Femur (tissue), 1 donor: ENCODE measurements at places on chromosomes 16 and 17.

DNA sequence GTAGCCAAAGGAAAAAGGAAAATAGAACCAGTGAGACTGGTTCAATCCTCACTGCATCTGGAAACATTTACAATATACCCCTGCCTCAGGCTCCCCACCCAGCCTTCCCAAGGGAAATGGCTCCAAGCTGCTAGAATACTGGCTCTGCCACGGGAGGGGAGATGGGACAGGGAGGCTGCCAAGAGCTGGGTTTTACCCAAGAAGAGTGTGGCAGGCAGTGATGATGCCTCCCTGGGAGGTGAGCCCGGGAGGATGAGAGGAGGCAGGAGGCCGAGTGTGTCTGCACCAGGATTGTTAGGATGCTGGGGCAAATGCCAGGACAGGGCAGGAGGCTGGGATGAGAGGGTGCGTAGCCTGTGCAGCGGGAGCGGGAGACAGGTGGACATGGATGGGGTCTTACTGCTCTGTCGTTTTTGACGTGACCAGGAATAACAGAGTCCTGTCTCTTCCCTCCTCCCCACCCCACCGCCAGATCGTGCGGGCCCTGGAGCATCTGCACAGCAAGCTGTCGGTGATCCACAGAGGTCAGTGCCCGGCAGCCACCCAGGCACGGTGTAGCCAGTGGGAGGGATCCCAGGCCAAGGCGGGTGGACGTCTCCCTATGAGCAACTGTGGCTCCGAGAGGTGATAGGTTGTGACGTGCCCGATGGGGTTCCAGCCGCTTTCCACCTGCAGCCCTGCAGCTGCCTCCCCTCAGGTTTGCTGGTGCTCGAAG, 18.4 kb downstream of the MAP2K3 start:
- peak; percentile 24 for DNase-seq

DNA sequence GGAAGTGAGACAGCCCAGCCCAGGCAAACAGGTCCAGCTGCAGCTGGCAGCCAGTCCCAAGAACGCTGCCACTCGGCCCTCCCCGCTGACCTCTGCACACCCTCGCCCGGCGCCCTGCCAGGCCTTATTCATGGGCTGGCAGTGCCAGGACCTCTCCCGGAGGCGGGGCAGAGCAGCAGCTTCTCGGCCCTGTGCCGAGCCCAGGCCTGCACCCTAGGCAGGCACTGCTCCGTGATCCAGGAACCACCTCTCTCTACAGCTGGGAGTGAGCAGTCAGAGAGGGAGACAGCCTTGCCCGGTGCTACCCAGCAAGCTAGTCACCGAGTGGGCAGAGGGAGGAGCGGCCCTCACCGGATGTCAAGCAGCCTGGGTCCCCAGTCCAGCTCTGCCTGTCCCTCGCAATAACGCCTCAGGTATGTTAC, 79.9 kb upstream of the CBX4 start:
- peak; percentile 89 for DNase-seq

DNA sequence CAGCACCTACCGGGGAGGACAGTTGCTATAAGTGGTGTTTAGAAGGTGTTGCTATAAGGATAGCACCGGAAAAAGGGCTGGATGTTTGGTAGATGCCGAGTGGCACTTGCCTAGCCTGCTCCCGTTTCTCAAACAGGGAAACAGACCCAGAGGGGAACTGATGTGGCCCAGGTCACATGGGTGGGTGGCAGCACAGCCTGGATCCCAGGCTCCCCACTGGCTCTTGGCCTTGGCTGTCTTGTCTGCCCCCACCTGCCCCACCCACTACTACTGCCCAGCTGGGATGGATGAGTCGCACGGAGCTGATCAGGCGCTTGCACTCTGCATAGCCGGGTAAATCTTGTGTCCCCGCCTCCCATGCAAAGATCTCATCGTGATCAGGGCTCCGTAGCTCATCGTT, 7.2 kb downstream of the SMTNL2 start:
- DNase-seq = no peak

GRCh38 chr17:50828508-50829170, 6.7 kb upstream of the WFIKKN2 start:
- DNase-seq = no peak

DNA sequence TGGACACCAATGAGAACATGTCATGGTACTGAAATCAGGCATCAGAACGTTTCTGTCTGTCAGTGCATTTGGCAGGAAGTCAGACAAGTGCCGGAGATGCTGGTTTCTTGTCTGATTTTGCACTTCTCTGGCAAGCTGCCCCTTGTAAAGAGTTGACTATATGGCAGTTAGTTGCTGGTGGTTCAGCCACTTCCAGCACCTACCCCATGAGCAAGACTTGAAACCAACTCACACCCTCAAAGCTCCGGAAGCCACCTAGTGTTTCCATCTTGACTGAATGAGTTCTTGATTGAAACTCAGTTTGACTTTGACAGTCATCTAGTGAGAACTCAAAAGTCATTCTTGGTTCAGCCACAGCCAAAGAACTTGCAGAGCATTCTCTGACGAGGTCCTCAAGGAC, 225.1 kb downstream of the SPECC1 start:
- DNase-seq = no peak

DNA sequence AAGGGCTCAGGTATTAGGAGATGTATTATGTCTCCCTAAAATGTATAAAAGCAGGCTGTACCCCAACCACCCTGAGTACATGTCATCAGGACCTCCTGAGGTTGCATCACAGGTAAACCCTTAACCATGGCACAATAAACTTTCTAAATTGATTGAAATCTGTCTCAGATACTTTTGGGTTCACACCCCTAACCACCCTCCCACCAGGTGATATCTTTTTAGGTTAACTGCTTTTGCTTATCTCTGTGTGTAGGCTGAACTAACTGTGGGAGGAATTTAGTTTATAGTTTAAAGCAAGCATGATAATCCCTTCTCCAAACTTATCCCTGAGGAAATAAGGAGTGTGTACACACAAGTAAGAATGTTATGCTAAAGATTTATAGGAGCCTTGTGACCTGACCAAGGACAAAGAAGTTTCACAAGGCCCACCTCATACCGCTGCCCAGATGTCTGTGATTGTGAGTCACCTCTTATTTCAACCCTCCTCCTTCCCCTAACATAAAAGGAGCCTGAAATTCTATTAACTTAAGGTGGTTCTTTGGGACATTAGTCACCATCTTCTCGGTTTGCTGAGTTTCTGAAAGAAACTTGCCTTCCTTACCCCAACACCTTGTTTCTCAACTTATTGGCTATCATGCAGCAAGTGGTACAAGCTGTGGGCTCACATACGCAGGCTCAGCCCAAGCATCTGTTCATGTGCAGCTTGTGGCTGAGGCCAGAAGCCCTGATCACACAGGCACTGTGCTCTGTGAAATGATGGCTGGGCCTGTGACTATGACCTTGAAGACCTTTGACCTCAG, 11.3 kb downstream of the PRSS22 start:
- DNase-seq = no peak

GRCh38 chr16:58123896-58124600, 5.1 kb downstream of the CFAP20 start:
- no peak for DNase-seq

DNA sequence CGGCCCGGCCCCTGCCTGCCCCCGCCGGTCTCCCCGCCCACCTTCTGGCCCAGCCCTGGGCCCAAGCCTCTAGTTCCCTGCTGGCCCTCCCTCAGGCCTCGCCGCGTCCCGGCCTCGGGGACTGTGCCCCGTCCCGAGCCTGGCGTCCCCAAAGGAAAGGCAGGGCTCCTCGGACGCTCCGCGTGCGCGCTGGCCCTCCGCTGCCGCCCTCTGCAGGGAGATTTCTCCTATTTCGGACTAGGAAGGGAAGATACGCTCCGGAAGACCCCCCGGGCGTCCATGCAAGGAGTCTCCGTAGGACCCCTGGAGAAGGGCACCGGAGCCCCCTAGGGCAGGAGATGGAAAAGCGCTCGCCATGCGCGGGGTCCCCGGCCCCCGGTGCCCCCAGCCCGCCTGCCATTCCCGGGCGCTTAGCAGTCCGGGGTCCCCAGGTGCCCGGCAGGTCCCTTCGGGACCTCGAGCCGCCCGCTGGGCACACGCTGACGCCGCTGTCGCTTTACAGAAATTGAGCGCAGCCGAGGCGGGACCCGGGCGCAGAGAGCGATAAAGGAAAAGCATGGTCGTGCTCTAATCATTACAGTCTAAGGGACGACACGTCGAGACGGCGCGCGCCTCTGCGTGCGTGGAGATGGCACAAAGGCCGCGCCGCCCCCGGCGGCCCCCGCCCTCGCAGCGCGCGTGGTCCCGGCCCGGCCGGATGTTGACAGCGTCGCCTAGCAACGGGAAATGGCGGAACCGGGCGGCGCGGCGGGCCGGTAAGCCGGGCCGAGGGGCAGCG, at the start of gene CCDC40:
CCDC40 (plus strand) TSS at position 706 of the 778 bp plus-strand sequence; CDS start at position 727, 21 bp downstream.
- peak; percentile 90 for DNase-seq

DNA sequence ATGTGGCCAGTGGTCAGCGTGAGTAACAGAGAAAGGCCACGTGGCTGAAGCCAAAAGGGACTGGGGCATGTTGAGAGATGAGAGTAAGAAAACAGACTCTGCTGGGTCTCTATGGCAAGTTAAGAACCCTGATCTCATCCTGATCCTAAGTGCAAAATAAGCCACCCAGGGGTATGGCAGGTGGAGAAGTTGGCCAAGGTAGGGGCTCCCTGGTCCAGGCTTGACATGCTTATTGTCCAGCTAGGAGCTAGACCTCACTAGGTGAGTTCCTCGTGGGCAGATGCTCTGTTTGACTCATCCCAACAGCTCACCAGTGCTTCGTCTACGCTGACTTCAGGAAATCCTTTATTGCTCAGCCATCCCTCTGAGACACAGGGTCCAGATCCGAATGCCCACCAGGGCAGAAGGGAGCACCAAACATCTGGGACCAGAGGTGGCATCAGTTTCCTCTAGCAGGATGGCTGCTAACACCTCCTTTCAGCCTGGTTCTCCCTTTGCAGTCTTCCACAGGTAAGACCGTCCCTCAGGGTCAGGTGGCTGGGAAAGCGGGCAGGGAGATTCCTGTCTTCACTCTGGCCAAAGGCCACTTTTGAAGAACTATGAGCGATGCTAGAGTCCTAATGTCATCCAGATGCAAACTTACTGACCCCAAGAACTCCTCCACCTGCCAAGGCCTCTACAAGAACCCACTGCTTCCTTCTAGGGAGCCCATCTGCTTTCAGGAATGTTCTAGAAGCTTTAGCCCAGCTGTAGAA, 99.5 kb downstream of the CDYL2 start:
- DNase-seq = no peak

DNA sequence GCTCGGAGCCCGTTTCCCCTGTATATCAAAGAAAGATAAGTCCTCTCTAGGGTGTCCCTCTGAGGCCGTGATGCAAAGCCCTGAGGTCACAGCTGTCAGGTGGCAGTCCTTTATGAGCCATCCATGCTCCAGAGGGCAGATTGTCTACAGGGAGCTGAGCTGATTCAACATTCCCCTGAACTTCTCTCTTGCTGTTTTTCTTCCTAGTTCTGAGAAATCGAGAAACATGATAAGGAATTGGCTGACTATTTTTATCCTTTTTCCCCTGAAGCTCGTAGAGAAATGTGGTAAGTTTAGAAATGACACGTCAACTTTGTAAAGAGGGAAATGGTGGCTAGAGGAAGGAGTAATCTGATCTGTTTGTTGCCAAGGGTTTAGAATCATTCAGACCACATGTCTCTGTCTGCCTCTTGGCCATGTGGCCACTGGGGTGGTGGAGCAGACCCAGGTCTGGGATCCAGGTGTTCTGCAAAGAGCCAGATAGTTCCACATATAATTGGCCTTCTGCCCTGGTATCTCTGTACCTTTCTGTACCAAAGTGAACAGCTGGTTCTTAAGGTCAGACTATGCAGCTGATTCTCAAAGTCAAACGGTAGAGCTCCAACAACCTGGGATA, 3.5 kb downstream of the CTNS start:
- DNase-seq = no peak

GRCh38 chr17:78585006-78585630, 7.9 kb upstream of the DNAH17 start:
- no peak for DNase-seq

GRCh38 chr17:74117999-74118421, 85.5 kb upstream of the RPL38 start:
- no peak for DNase-seq

DNA sequence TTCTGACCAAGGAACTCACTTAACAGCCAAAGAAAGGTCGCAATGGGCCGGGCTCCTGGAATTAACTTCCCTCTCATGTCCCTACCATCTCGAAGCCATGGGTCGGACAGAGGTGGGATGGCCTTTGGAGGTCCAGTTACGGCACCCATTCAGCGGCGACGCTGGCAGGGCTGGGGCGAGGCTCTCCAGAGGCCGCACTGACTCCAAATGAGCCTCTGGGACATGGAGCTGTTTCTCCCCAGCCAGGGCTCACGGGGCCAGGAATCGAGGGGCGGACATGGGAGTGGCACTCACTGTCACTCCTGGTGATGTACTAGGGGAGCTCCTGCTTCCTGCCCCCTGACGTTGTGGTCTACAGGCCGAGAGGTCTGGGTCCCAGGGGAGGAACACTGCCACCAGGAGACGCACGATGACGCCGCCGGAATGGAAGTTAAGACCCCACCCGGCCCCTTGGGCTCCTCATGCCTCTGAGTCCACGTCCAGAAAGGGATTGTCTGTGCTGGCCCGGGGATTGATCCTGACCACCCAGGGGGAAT, 60.7 kb upstream of the METRNL start:
- no peak for DNase-seq

GRCh38 chr17:66526827-66527226, 224.4 kb downstream of the PRKCA start:
- DNase-seq = no peak

DNA sequence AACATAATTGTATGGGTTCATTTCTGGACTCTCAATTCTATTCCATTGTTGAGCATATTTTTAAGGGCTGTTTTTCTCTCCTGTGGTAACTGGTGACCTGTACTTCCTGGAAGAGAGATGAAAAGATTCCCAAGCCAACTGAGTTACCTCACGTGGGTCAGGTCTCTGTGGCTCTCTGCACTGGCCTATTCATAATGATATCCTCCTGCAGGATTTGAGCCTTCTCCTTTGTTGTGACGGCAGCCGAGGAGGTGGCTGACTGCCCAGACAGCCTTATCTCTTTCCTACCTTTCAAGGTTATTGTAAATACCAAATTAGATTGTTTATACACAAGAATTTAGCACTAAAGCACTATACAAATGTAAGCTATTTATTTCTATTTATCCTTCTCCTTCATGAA, 2.7 kb upstream of the ACE start:
- no peak for DNase-seq

DNA sequence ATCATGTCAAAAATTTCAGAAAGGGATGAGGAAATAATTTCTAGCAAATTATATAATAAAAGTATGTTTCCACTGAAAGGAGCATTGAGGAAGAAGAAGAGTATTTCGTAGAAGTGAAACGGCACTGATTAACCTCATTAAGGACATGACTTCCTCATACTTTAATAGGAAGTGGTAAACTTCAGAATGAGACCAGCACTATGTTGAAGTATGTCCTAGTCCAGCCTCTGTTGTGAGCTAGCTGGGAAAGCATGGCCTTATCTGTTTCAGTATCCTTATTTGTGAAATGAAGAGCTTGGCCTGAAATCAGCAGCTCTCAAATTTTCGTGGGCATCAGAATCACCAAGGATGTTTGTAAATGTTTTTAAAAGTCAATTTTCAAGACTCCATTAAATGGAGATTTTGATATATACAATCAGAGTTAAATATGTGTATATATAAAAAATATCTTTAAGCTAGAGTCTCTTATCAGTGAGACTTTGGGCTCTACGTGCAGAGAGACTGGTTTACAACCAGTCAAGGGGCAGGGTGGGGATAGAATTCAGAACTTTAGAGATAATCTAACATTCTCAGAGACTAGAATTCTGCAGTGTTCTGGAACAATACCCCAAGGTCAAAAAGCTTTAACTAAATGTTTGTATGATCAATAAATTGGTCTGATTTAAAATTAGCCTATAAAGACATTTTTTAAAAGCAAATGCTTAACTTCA, 365.4 kb downstream of the CDH13 start:
- no peak for DNase-seq
